ENCODE measurements at places on chromosomes 5 and 9.

GRCh38 chr5:14727928-14728458, 63.5 kb downstream of the OTULIN start:
- no peak for DNase-seq

DNA sequence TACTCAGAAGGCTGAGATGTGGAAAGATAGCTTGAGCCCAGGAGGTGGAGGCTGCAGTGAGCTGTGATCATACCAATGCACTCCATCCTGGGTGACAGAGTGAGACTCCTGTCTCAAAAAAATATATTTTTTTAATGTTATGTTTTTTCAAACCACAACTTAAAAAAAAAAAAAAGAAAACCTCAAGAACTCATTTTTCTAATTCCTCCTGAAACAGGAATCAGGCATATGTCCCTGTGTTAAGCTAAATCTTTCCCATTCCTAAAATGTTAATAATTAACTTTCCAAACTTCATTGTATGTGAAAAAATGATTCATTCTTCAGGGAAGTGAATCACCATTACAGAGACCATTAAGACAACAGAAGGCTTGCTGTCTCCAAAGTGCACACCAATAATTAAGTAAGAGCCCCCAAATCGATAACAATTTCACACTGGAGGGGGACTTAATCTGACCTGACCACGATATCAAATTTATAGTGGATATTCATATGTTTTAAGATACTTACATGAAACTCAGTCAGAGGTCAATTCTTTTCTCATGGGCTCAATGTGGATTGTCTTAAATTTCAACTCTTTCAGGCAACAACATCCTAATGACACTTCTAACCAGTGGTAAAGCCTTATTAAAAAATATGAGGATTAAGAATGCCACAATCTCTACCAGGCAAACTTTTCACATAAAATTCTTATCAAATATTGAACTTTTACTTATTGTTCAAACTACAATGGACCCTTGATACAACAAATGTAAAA, 5.2 kb downstream of the CEMIP2 start:
- no peak for DNase-seq

GRCh38 chr5:149037817-149038216, 25.0 kb downstream of the SH3TC2 start:
- no peak for DNase-seq

DNA sequence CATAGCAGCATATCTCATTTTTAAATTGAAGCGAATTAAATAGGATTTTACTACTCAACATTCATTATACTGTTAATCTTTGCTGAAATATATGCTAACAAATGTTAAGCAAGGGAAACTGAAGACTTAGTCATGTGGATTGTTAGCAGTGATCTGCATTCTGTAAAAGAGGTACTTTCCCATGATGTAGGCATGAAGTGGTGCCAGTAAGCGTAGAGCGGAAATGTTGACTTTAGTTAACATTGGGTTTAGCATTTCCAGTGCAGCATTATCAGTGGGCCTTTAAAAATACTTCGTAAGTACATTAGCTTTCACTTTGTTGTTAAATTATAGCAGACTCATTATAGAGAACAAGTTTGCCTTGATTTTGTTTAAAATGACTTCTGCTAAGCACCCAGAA, 130.3 kb downstream of the CDC42SE2 start:
- no peak for DNase-seq

DNA sequence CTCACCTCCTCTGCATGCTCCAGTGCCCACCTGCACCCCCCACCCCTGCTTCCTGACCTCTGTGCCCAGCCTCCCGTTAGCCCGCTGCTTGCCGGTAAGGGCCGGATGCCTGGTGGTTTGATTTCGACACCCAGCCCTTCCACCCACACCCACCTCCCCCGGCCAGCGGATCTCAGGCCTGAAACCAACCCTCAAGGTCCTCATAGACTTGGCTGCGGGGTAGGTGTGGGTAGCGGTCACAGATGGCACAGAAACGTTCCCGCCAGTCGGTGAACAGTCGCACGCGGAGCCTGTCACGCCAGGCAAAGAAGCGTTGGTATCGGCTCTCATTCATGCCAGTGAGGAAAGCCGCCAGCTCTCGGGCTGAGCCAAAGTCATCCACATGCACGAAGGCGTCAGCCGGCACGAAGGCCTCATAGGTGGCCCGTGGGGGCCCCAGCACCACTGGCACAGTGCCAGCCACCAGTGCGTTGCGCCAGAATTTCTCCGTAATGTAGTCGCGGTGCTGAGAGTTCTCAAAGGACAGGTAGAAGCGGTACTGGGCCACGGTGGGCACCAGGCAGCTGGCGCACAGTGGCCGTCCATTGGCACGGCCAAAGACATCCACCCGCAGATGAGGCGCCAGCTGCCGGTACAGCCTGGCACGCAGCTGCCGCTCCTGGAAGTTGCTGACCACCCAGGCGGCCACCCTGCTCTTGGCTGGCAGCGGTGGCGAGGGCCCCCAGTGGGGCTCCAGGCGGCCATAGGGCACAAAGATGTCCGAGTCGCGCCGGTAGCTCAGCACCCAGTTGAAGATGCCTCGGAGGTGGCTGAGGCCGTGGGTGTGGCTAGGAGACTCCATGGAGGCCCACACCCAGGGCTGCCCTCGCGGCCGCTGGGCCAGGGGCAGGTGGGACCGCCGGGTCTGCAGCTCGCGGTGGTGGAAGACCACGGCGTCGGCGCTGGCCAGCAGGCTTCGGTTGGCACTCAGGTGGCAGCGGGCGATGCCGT, 1.1 kb downstream of the FUT7 start:
- no peak for DNase-seq

GRCh38 chr5:155943516-155944407, 383.2 kb upstream of the SGCD start:
- DNase-seq, result no peak

DNA sequence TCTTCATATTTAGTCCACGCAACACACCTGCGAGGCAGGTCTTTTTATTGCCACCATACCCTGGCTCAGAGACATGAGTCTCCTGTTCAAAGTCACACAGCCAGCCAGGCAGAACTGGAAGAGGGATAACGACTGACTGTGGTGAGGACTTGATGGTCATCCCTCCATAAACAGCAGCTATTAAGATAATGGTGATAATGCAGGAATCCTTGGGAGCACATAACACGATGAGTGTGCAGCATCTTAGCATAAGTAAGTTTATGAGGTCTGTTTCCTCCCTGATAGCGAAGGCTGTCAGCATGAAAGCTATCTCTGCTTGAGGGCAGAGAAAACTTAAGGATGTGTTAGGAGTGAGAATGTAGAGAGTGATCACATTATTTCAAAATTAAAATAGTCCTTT, 30.9 kb downstream of the KCTD16 start:
- DNase-seq, result no peak

DNA sequence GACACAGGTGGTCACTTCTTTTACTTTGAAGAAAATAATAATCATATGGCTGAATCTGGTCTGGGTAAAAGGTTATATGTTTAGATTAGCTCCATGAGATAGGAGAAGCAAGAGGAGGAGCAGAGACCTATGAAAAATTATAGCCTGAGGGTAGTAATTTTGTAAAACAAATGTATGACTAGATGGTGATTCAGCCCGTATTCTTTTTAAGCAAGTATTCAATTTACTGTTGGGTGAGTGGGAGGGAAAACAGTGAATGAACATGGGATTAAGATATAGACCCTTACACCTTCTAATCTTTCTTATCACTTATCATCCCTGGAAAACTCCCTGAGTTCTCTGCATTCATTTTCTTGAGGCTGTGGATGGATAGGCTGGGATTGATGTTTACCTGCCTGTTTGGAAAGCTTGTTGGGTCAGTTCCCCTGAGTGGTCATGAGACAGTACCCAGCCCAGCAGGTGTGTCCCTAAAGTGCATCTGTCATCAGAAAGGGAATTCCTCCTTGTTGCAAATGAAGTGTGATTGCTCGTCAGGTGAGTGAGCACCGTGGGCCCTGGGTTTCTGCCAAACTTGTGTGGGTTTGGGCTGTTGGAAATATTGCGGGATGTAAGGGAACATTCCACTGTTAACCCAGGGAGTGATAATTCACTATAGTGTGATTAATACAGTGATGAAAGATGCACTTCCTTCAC, 101.2 kb upstream of the GDNF start:
- DNase-seq, result no peak

GRCh38 chr9:136522314-136523237, 23.3 kb downstream of the NOTCH1 start:
- DNase-seq, result no peak

DNA sequence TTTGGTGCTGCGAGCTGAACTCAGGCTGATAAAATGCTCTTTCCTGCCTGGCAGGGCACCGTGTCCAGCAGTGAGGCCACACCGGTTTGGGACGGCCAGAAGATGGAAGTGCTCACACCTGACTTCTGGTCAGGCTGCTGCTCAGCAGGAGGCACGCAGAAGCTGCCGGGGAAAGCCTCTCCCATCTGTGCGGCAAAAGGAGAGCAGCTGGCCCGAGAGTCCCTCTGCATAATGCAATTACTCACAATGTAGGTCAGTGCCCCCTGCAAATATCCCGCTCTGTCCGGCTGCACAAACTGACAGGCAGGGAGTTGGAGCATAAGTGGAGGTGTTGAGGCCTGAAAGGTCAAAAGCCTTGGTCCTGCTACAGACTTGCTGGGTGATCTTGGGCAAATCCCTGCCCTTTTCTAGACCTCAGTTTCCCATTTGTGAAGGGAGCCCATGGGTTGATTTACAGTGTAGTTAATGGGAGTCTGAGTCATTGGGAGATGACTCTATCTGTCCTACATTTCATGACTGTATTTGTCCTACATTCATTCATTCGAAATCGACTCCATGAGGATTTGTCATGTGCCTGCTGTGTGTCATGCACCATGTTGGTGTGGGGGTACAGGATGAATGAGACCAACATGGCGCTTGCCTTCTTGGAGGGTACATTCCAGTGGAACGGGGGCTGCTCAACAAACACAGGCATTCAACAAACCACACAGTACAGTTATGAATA, 61.8 kb upstream of the TBC1D2 start:
- no peak for DNase-seq

- DNase-seq, result no peak
Measured at GRCh38 chr9:110922145-110922544, 116.1 kb downstream of the LPAR1 start.

DNA sequence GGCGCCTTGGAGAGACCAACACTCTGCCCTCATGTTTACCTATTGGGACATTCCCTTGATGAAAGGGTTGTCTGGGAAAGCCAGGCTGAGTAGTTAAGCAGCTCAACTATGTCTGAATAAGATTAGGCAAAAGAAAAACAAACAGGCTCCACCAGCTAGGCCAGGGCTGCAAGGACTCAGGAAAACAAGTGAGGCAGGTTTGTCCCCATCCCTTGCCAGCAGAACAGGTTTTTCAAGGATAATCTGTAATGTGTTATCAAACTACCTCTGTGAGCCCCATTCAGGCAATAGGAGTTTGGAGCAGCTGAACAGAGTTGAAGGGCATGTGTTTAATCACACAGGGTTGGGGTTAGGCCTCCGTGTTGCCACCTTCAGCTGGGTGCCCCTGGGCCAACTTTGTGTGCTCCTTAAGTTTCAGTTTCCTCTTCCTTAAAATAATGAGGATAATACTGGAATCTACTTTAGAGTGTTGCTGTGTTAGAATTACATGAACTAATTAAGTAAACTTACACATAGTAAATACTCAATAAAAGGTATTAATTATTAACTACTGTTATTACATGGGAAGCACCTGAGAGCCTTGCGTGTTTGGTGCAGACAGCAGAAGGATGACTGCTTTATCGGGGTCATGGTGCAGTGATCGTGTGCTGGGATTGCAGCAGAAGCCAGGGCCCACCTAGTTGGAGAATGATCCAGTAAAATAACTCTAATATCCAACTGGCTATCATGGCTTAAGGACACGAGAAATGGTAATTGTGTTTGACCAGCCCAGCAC, 72.1 kb upstream of the ATP10B start:
- no peak for DNase-seq

GRCh38 chr9:72193478-72193881, 44.2 kb downstream of the GDA start:
- no peak for DNase-seq

- DNase-seq, result no peak
Measured at GRCh38 chr5:109931049-109931780, 241.5 kb downstream of the MAN2A1 start.

DNA sequence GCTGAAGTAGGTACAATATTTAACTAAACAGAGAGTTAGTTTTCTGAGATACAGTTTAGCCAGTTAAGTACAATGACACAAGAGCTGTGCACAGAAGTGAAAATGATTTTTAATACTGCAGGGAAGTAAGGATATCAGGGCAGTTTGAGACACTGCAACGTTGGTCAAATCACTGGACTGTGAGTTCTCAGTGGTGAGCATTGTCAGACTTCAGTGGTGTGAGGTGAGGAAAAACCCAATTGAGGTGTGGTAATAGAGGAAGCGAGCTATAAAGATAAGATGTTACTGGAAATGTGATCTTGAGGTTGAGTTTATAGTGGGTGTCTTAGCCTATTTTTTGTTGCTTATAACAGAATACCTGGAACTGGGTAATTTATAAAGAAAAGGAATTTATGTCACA, 12.8 kb upstream of the FBXL7 start:
- no peak for DNase-seq

GRCh38 chr9:84939774-84940173, 270.2 kb downstream of the NTRK2 start:
- DNase-seq, result no peak
